ENCODE measurements at places on chromosomes 12 and 14. TPM values are rescaled to one million over a fixed set of nuclear protein-coding genes. Genes with fewer than 3 reads are reported as not detected.

GRCh38 chr12:94663071-94663470 is 12.7 kb upstream of the TMCC3 start:
- no peak for DNase-seq

Gene RDH16
- 0.31 TPM for total RNA-seq

DNA sequence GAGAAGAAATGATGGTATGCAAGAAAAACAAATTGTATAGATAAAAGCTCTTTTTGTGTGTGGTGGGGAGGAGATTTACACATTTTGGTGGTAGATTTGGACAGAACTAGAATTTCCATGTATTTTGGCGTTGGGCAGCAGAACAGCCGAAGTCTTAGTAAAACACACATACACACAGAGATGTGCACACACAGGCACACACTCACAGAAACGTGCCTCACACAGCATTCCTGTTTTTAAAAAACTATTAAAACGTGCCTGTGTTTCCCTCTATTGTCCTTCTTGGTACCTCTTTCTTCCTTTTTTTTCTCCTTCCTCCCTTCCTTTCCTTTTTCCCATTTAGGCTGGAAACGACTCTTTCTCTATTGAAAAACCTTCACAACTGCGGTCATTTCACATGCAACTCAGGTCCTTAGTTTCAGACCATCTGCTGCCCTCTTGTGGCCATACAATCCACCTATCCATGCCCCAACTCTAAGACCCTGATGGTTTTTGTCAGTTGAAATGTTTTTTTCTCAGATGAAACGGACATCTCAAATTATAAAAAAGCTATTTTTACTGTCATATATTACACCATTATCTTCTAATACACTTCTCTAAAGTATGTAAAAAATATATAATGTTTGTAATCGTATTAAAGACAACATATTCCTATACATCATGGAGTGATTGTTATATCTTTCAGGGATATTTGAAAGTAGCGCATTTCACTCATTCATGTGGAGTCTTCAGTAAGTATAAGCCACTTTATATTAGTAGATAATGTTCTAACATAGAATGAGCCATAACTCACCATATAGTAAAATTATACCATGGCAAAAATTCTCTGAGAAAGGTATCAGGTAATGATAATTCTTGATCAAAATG is 386.7 kb upstream of the NOVA1 start:
- peak; percentile 62 for DNase-seq

Gene ADAMTS20
- total RNA-seq, result 2.1 TPM

DNA sequence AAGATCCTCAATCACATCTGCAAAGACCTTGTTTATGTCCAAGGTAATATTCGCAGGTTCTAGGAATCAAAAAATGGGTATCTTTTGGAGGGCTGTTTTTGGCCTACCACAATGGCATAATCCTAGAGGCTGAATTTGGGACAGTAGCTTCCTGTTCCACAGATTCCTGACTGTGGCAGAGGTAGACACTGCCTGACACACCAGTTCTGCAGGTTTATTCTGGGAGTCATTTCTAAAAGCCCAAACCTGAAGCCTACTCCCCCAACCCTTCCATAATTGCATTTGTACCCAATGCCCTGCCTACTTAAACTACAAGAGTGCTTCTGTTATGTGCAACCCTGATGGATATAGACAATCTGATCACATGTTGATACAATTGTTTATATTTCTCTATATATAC is 378.9 kb downstream of the PCNX1 start:
- no peak for DNase-seq

Gene SDR9C7
- total RNA-seq, result not detected

Gene RBP5
- 2.1 TPM for total RNA-seq

DNA sequence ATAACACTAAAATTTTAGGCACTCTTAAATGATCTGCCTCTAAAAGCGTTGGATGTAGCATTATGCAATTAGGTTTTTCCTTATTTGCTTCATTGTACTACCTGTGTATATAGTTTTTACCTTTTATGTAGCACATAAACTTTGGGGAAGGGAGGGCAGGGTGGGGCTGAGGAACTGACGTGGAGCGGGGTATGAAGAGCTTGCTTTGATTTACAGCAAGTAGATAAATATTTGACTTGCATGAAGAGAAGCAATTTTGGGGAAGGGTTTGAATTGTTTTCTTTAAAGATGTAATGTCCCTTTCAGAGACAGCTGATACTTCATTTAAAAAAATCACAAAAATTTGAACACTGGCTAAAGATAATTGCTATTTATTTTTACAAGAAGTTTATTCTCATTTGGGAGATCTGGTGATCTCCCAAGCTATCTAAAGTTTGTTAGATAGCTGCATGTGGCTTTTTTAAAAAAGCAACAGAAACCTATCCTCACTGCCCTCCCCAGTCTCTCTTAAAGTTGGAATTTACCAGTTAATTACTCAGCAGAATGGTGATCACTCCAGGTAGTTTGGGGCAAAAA is 4.1 kb downstream of the CDKN1B start:
- no peak for DNase-seq

DNA sequence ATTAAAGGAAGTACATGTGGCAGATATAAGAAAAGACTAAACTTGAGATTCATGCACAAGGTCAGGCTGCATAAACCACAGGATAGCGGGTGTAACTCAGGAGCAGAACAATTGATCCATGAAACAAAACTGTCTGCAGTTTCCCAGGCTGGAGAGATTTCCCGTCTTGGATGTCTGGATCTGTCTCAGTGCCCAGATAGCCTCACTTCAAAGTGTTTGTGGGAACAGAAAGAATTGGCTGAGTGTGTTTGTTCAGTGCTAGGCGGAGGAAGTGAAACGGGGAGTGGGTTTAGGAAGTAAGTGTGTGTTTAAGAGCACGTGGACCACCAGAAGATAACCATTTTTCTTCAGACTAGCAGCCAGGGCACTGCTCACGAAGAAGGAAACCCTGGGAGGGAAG is 1.4 kb upstream of the RNASE10 start:
- DNase-seq, result no peak

Gene TMEM106C
- 40.4 TPM for total RNA-seq

DNA sequence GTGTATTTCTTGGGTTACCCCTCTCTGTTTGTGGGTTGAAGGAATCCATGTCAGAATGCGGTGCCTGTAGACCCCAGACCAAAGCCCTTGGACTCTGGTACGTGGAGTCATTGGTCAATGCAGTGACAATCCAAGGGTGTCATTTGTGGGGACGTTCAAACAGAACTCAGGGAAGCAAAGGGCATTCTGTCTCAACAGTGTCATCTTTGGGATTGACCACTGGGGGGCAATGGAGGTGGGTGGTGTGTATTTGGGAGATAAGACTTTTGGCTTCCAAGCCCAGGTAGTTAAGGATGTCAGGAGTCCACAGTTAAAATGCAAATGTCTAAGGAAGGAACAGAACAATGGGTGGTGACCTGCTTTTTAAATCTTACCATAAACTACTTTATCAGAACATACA is 54.6 kb upstream of the CCDC175 start:
- DNase-seq, result peak; percentile 68

Gene RNASE3
- not detected for total RNA-seq

GRCh38 chr14:23186913-23187654 is 3.6 kb upstream of the SLC7A8 start:
- DNase-seq, result no peak

DNA sequence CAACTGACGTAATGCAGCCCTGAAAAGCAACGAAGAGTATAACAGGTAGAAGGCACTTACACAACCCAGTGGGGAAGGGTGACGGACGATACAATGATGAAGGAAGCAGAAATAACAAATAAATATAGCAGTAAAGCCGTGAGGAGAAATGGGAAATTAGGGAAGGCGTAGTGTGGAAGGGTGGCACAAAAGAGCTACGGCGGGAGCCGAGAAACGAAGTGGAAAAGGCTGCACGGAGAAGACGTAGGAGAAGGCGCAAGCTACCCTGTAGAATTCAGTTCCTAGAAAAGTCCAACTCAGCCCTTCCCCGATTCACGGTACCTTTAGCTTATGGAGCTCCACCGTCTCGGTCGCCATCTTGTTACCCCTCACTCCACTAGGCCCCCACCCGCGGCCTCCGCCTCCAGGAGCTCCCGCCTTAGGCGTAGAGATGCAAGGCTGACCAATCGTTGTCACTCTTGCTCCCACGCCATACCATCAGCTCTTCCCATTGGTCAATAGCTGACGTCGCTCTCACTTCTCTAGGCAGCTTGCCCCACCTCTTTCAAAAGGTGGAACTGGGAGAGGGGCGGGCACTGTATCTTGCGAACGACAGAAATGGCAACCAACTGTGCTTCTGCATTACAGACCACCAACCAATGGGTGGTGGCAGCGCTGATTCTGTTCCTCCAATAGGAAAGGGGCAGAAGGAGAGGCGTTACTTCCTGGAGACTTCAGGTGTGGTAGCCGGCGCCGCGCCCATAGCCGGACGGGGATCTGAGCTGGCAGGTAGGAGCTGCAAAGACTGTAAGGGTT is at the start of the genes ORMDL2 and SARNP:
Gene ORMDL2, plus strand, starts transcription at position 697 of the 795 bp plus-strand sequence. CDS start 959 bp downstream, outside the sequence.
Gene SARNP, minus strand, starts transcription at position 380 of the 795 bp plus-strand sequence. Its CDS starts 23 bp downstream, at position 357.
- DNase-seq, result peak; percentile 100

- DNase-seq, result no peak
These were observed 359.4 kb downstream of the TMEM121 start for GRCh38 chr14:105885561-105886320.

DNA sequence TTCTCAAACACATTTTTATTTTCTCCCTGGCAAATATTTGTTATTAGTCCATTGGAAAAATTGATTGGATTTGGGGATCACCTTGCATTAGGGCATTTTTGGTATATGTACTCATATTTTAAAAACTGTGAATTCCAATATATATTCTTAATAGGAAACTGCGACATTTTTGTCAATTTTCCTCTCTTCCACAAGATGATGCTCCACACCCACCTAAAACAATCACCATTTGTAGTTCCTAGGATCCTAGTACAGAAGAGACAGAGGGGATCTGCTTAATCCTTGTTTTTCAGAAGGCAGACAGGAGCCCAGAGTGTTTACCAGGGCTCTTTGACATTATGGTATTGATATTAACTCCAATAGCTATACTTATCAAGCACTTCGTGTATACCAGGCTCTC is 22.8 kb upstream of the OASL start:
- DNase-seq, result no peak

Data from H9 (cell line).